ENCODE measurements at places on chromosomes 2 and 18.
A peak's percentile ranks its signal among the peaks of the same experiment; 100 is the strongest.

DNA sequence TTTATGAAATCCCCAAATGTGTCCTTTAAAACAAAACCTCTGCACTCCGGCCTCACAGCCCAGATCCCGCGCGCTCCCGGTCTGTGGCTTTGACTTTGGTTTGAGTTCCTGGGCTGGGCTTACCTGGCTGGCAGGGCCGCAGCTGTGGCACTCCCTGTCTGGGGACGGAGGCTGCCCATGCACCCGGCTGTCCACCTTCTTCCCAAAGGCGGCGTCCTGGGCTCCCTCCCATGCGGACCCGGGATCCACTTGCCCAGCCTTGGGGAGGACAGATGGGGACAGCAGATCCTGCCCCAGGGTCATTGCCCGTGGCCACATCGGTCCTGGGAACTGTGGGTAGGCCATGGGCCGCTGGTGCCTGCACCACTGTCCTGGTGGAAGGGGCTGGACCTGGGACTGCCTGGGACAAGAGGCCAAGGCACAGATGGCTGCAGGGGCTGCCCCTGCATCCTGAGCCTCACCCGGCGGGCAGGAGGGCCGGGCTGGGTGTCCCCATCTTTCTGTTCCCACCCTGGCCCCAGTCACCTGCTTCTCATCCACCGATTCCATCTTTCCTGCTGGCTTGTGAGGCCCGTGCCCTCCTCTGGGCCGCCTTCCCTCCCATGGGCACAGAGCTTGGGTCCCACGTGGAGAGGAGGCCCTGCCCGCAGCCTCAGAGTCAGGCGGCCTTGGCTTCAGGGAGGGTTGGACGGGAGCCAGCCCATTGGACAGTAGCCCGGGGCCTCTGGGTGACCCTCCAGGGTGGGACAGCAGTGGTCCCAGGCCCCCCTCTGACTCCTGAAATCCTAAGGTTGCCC is 27.7 kb downstream of the NFATC1 start:
- no peak for DNase-seq

- DNase-seq: no peak
Observed at GRCh38 chr2:70141902-70142589, 48.8 kb downstream of the C2orf42 start.

- no peak for DNase-seq
Observed at GRCh38 chr2:48756289-48756688, 765 bp upstream of the LHCGR start.

GRCh38 chr18:45370255-45371010 is 244.8 kb upstream of the SLC14A2 start:
- DNase-seq: no peak

DNA sequence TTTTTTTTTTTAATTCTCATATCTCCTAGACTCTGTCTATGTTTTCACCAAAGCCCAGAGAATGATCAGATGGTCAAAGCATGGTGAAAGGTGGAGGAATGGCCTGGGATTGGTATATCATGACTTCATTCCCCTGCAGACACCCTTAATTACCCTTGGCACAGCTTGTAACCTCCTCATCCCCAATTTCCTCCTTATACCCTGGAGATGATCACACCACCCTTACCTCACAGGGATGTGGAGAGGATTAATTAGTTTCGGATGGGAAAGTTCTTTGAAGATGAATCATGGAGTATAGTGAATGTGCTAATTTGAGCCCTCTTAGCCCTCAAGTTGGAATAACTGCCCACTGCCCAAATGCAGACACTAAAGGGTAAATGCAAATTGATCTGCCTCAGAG is 138.0 kb upstream of the LYPD6 start:
- no peak for DNase-seq

- no peak for DNase-seq
Observed at GRCh38 chr2:189592353-189592984, 11.9 kb upstream of the SLC40A1 start.

GRCh38 chr2:143685421-143686078 is 556.3 kb downstream of the ARHGAP15 start:
- DNase-seq: no peak

- DNase-seq: peak; percentile 6
Observed at GRCh38 chr2:178962805-178963433, 87.0 kb downstream of the CCDC141 start.

- no peak for DNase-seq
Observed at GRCh38 chr2:50958504-50958903, 73.4 kb downstream of the NRXN1 start.

DNA sequence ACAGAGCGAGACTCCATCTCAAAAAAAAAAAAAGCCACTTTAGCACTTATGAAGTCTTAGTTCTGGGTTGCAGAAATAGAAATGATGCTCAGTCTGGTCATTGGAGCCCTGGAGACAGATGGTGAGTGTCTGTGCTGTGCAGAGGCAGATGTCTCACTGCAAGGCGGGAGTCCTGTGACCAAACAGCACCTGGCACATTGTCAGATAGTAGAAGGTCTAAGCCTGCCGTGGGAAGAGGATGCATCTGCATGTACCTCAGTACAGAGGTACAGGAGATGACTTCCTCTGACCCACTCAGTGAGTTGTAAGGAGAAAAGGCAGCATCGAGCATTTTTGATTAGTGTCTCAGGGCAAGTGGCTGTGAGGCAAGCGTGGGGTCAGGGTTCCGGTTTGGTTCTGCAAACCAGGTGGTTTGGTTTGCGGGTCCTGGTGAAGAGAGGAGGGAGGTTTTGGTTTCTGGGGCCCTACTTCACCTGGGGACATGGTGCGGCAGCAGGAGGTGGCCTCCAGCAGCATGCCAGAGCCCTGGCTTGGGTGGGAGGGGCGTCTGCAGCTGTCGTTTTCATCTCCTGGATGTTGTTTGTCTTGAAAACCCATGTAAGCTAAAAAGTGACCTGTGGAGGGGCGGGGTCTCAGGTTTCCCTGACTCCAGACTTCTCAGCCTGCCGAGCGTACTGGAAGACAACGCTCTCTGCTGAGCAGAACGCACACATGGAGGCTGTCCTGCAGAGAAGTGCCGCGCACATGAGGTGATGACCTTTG is 3.8 kb downstream of the RBFA start:
- no peak for DNase-seq

GRCh38 chr2:122191331-122191730 is 435.9 kb downstream of the TSN start:
- peak; percentile 65 for DNase-seq

All from common myeloid progenitor, CD34-positive (primary cell).